T-cell (primary cell): ENCODE measurements at places on chromosomes 1 and 21. TPM values are rescaled to one million over a fixed set of nuclear protein-coding genes. Genes with fewer than 3 reads are reported as not detected.

GBP1 gene
- 57.7 TPM for total RNA-seq

RGS18 gene
- total RNA-seq = 0.72 TPM

GRCh38 chr1:36321119-36321951 is 2.1 kb downstream of the EVA1B start:
- peak overlapping the region; percentile 60 for H3K4me3 ChIP-seq
- H3K4me1 ChIP-seq = peaks cover 35% of the 10 kb centered on the region
- DNase-seq = no peak
- no peak overlapping the region for H3K27ac ChIP-seq
- no peaks in the 10 kb centered on the region for H3K36me3 ChIP-seq

GPR37L1 gene
- not detected for total RNA-seq

- H3K27me3 ChIP-seq = peaks cover 9% of the 10 kb centered on the region
- no peaks in the 10 kb centered on the region for H3K4me1 ChIP-seq
- DNase-seq = no peak
- no peaks in the 10 kb centered on the region for H3K36me3 ChIP-seq
These were observed 59.7 kb downstream of the TEX35 start for GRCh38 chr1:178572604-178573003.

- H3K4me1 ChIP-seq = no peaks in the 10 kb centered on the region
- no peak overlapping the region for H3K4me3 ChIP-seq
- H3K27ac ChIP-seq = no peak overlapping the region
- H3K36me3 ChIP-seq = no peaks in the 10 kb centered on the region
- H3K27me3 ChIP-seq = no peaks in the 10 kb centered on the region
These were observed 318.5 kb downstream of the BRINP3 start for GRCh38 chr1:190159146-190159545.

SPATA6 gene
- total RNA-seq = 4.9 TPM

DNA sequence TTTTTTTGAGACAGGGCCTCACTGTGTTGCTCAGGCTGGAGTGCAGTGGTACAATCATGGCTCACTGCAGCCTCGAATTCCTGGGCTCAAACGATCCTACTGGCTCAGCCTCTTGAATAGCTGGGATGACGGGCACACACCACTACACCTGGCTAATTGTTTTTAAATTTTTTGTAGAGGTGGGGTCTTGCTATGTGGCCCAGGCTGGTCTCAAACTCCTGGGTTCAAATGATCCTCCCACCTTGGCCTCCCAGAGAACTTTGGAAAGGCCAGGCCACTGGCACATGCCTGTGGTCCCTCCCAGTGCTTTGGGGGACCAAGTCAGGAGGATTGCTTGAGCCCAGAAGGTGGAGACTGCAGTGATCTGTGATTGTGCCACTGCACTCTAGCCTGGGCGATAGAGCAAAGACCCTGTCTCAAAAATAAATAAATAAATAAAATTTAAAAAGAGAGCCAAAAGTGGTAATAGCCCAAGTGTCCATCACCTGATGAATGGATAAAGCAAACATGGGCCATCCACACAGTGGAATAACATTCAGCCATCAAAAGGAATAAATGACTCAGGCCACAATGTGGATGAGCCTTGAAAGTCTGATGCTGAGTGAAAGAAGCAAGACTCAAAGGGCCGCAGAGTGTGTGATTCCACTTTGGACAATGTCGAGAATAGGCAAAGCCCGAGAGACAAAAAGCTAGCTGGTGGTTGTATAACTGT is 40.8 kb downstream of the PRSS38 start:
- no peak overlapping the region for H3K27ac ChIP-seq
- H3K4me1 ChIP-seq = no peaks in the 10 kb centered on the region
- no peaks in the 10 kb centered on the region for H3K36me3 ChIP-seq

GRCh38 chr1:54904476-54905048 is 17.6 kb upstream of the DHCR24 start:
- no peak overlapping the region for H3K4me3 ChIP-seq
- no peak for DNase-seq
- no peaks in the 10 kb centered on the region for H3K36me3 ChIP-seq
- no peaks in the 10 kb centered on the region for H3K27me3 ChIP-seq

- peaks cover 23% of the 10 kb centered on the region for H3K27me3 ChIP-seq
- no peak overlapping the region for H3K4me3 ChIP-seq
- no peak overlapping the region for H3K27ac ChIP-seq
- DNase-seq = no peak
These were observed 35.6 kb downstream of the LRRN2 start for GRCh38 chr1:204649721-204650521.

GRCh38 chr1:85146972-85147359 is 53.9 kb downstream of the SYDE2 start:
- no peak for DNase-seq
- no peak overlapping the region for H3K27ac ChIP-seq
- H3K4me1 ChIP-seq = no peaks in the 10 kb centered on the region
- no peak overlapping the region for H3K4me3 ChIP-seq

- H3K27ac ChIP-seq = no peak overlapping the region
- H3K4me1 ChIP-seq = no peaks in the 10 kb centered on the region
- H3K27me3 ChIP-seq = peaks cover 25% of the 10 kb centered on the region
- no peaks in the 10 kb centered on the region for H3K36me3 ChIP-seq
- DNase-seq = no peak
These were observed 161.8 kb downstream of the DYRK1A start for GRCh38 chr21:37528150-37528937.

CLCA4 gene
- total RNA-seq = not detected

DNA sequence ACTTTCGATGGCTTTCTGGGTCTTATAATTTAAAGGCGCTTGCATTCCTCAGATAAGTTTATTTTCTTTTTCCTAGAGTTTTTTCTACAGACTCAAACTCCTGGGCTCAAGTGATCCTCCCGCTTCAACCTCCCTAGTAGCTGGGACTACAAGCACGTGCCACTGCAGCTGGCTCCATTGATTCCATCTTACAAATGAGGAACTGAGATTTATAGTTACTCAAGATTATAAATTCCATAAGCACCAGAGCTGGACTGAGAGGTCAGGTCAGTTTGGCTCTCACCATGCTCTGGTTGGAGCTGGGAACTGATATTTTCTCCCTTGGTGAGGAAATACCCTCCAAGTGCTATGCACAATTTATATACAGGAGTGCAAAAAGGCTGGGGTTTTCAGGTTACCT is 13.4 kb upstream of the PRPF38B start:
- H3K4me1 ChIP-seq = peaks cover 10% of the 10 kb centered on the region
- no peaks in the 10 kb centered on the region for H3K36me3 ChIP-seq
- H3K27me3 ChIP-seq = no peaks in the 10 kb centered on the region
- no peak overlapping the region for H3K27ac ChIP-seq

- H3K27me3 ChIP-seq = no peaks in the 10 kb centered on the region
- H3K4me3 ChIP-seq = no peak overlapping the region
- DNase-seq = no peak
- no peak overlapping the region for H3K27ac ChIP-seq
- H3K36me3 ChIP-seq = no peaks in the 10 kb centered on the region
These were observed 7.1 kb upstream of the CAPN2 start for GRCh38 chr1:223704921-223705878.

DNA sequence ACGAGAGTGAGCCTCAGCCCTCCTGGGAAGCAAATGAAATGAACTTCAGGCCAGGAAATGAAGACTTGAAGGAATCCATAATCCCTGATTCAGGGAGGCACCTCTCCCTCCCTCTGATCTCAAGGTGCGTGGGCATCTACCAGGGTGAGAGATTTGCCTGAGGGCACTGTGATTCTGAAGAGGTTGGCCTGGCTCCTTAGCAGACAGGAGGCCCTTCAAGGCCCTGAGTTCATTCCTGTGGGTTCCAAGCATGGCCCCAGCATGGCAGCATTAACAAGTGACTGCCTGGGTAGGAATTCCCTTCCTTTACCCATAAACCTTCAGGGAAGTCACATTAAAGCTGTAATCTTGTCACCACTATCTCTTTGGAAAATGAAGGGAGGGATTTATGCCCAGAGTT is 29.8 kb upstream of the IFNGR2 start:
- H3K36me3 ChIP-seq = no peaks in the 10 kb centered on the region
- H3K4me1 ChIP-seq = peaks cover 2% of the 10 kb centered on the region
- H3K4me3 ChIP-seq = no peak overlapping the region

CR1L gene
- total RNA-seq = 0.37 TPM

DNA sequence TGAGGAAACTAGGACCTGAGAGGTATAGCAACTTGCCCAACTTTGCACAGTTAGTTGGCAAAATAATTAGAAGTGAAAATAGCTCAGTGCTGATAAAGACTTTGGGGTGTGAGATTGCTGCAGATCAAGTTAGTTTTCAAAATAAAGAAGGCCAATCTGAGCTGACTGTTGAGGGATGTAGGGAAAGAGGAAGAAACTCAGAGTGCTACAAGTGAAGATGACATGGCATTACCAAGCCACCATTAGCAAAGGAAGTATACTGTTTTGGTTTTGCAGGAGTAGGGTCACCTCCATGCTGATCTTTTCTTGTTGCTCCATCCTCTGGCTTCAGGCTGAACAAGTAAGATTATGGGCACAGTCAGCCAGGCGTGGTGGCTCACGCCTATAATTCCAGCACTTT is 78.7 kb upstream of the ADAM30 start:
- H3K27ac ChIP-seq = no peak overlapping the region
- no peak for DNase-seq
- H3K4me3 ChIP-seq = no peak overlapping the region
- H3K27me3 ChIP-seq = no peaks in the 10 kb centered on the region
- no peaks in the 10 kb centered on the region for H3K36me3 ChIP-seq

ALX3 gene
- not detected for total RNA-seq

- H3K27ac ChIP-seq = no peak overlapping the region
- H3K4me3 ChIP-seq = no peak overlapping the region
- no peaks in the 10 kb centered on the region for H3K27me3 ChIP-seq
- peaks cover 20% of the 10 kb centered on the region for H3K4me1 ChIP-seq
- no peaks in the 10 kb centered on the region for H3K36me3 ChIP-seq
These were observed 36.1 kb upstream of the KHDRBS1 start for GRCh38 chr1:31977385-31978131.

GRCh38 chr1:72018562-72018961 is 263.8 kb downstream of the NEGR1 start:
- no peaks in the 10 kb centered on the region for H3K4me1 ChIP-seq
- no peak for DNase-seq
- H3K27me3 ChIP-seq = no peaks in the 10 kb centered on the region
- no peak overlapping the region for H3K4me3 ChIP-seq
- H3K36me3 ChIP-seq = no peaks in the 10 kb centered on the region

ATP6V1G3 gene
- total RNA-seq = not detected

- H3K27me3 ChIP-seq = no peaks in the 10 kb centered on the region
- no peak overlapping the region for H3K4me3 ChIP-seq
- peaks cover 11% of the 10 kb centered on the region for H3K36me3 ChIP-seq
- no peaks in the 10 kb centered on the region for H3K4me1 ChIP-seq
- no peak overlapping the region for H3K27ac ChIP-seq
These were observed 14.6 kb downstream of the SLC66A1 start for GRCh38 chr1:19326748-19327065.

GRCh38 chr1:199667089-199667488 is 360.4 kb upstream of the NR5A2 start:
- H3K36me3 ChIP-seq = no peaks in the 10 kb centered on the region
- H3K27me3 ChIP-seq = peaks cover 3% of the 10 kb centered on the region
- no peak for DNase-seq
- no peak overlapping the region for H3K27ac ChIP-seq

- H3K36me3 ChIP-seq = no peaks in the 10 kb centered on the region
- no peaks in the 10 kb centered on the region for H3K4me1 ChIP-seq
- H3K27ac ChIP-seq = no peak overlapping the region
- no peaks in the 10 kb centered on the region for H3K27me3 ChIP-seq
- no peak for DNase-seq
These were observed 5.4 kb upstream of the MYBPHL start for GRCh38 chr1:109312246-109312645.

- H3K27me3 ChIP-seq = no peaks in the 10 kb centered on the region
- H3K36me3 ChIP-seq = no peaks in the 10 kb centered on the region
- H3K27ac ChIP-seq = no peak overlapping the region
- no peak overlapping the region for H3K4me3 ChIP-seq
- DNase-seq = no peak
These were observed 32.4 kb downstream of the ZBTB18 start for GRCh38 chr1:244083383-244083943.

DNA sequence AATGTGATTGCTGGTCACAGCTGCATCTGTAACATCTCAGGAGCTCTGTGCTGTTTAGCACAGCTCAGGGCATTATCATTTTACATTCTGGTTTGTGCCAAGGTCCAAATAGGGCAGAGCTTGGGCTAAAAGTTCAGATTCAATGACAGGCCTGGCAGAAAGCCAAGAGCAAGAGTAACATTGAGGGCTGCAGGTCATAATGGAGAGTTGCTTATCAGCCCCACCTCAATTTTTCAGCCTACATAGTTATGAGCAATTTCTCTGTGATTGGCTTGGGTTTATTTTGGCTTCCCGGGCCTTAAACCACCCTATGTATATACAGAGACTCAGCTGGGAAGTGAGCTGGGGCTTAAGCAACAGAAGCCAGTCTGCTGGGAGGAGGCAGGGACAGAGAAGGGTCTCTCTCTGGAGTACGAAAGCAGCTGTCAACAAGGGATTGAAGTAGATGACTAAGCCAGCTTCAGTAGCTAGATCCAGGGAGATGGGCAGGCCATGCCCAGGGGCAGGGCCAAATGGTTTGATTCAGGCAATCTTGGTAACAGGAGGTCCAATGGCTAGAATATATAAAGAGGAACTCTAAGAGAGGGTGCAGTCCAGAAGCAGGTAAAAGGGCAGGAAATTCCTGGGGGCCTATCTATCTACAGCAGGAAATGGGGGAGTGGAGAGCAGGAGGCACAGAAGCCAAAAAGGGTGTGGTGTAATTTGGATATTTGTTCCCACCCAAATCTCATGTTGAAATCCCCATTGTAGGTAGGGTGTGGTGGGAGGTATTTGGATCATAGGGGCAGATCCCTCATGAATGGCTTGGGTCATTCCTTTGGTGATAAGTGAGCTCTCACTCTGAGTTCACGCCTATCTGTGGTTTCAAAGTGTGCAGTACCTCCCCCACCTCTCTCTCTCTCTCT is 49.0 kb downstream of the BRINP2 start:
- H3K27ac ChIP-seq = no peak overlapping the region
- DNase-seq = no peak
- no peak overlapping the region for H3K4me3 ChIP-seq
- no peaks in the 10 kb centered on the region for H3K27me3 ChIP-seq

DNA sequence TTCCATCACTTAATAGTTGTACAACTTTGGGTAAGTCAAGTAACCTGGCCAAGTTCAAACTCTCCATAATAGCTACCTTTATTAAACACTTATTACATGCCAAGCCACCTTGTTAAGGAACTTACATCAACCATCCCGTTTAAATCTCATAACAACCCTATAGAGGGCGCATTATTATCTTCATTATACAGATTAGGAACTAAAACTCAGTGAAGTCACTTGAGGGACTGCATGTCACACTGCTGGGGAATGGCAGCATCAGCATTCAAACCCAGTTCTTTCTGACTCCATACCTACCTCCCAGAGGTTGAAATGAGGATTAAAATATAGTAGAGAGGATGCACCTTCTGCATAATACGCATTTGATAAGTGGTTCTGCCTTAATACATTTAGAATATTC is 47.1 kb upstream of the PLA2G2C start:
- no peak for DNase-seq
- no peak overlapping the region for H3K27ac ChIP-seq
- H3K4me1 ChIP-seq = no peaks in the 10 kb centered on the region
- peaks cover 18% of the 10 kb centered on the region for H3K27me3 ChIP-seq
- H3K36me3 ChIP-seq = no peaks in the 10 kb centered on the region

DNA sequence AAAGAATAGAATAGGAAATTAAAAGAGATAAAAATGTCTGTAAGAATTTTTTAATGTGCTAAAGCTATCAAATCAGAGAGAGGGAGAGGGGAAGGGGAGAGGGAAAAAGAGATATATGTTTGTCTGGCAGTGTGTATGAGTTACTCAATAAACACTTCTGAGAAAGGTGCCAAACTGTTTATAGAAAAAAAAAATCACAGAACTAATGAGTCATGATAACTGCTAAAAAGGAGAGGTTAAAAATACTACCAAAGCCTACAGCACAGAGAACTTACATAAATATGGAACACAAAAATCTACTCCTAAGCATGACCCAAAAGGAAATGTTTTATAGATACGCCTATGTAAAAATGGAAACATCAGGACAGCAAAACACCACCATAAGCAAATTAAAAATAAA is 45.4 kb downstream of the SELENOF start:
- H3K36me3 ChIP-seq = peaks cover 10% of the 10 kb centered on the region
- H3K27me3 ChIP-seq = no peaks in the 10 kb centered on the region
- no peaks in the 10 kb centered on the region for H3K4me1 ChIP-seq
- DNase-seq = no peak
- H3K27ac ChIP-seq = no peak overlapping the region
